Stimulated activated CD8-positive, alpha-beta memory T cell treated with anti-CD3 and anti-CD28 coated beads, Interleukin-4, amount 100 ng/mL, for 48 hours (primary cell): ENCODE measurements at places on chromosomes 13 and 19.

DNA sequence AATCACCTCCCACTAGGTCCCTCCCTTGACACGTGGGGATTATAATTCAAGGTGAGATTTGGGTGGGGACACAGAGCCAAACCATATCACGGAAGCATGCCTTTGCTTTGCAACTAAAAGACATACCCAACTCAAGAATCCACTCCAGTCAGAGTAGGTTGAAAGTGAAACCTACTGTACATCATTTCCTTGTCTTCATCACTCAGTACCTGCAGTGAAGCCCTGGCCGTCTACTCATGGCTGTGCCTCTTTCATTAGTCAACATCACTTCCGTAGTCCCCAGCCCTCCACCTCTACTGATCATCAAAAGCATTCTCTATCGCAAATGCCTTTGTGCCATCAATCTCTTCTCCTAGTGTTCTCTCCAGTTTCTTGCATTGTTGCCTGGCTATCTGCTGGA lies 343.1 kb upstream of the ARGLU1 start:
- no peak for DNase-seq

- no peak for DNase-seq
These were observed 10.8 kb downstream of the STAP2 start for GRCh38 chr19:4327877-4328242.

DNA sequence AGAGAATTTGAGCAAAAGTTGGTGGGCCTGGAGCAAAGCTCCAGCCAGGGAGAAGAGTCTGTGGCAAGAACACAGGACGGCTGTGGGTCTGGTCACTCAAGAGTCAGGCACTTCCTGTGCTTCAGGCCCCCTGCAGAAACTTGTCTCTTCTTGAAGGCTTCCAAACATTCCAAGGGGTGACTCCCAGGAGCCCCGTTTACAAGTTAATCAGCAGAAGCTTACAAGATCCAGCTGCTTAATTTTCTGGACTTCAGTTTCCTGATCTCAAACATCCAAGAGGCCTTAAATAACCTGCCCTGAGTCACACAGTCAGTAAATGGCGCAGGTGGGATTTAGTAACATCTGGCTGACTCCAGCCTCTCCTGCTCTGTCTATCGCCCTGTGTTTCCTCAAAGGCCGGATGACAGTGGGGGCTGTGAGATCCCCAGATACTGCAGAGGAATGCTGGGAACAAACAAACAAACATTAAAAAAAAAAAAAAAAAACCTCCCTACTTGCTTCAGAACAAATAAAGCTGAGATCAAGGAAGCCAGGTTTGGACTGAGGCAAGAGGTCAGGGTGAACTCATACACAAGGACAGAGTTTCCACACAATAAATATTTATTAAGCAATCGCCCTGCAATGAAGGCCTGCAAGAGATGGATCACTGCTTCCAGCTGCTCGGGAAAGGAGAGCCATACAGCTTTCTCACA lies 175.4 kb upstream of the RFC3 start:
- no peak for DNase-seq

- no peak for DNase-seq
These were observed 44.7 kb upstream of the TFDP1 start for GRCh38 chr13:113539822-113540221.

DNA sequence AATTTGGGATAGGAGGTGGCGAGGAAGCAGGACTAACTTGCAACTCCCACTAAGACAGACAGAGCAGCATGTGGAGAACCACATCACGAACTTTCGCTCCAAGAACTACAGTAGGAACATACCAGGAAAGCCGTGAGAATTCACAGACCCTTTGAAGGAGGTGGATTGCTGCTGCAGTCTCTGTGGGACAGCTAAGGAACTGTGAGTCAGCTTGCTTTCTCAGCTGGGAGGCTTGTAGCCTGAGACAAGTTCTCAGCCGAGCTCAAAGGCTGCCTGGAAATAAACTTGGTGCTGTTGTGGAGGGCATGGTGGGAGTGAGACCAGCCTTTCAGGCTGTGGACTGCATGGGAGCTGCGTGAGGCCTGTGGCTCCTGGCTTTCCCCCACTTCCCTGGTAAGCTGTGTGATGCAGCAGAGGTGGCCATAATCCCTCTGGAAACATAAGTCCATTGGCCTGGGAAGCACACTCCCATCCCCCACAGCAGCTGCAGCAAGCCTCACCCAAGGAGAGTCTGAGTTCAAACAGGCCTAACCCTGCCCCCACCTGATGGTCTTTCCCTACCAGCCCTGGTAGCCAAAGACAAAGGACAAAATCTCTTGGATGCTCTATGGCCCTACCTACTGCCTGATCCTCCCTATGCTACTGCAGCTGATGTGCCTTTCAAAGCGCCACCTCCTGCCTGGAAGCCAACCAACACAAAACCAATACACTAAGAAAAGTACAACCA lies 441.1 kb upstream of the HTR2A start:
- no peak for DNase-seq

DNA sequence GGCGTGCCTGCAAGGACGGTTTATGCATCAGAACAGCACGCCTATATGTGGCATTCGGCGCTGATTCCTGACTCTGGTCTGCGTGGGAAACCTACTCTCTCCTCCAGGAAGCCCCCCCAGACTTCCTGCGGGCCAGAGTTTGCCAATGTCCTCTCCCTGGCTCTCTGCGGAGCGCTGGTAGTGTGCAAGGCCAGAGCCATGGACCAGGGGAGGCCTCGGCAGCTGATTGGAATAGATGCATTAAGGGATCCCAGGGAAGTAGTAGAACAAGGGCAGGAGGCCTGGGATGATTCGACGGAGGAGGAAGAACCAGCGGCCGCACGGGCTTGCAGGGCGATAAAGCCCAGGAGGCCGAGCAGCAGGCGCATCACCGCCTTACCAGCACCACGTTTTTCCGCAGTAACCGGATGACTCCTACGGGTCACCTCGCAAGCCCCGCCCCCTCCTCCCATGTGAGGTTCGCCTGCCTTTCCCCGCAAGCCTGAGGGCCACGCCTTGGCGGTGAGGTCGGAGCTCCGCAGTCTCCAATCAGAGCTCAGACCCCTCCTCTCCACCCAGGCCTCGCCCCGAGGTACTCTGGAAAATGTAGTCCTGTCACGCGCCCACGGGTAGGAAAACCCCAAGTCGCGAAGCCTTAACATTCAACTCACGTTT lies 5.0 kb downstream of the CLEC11A start:
- peak; percentile 90 for DNase-seq
